SJCRH30 (cell line): ENCODE measurements at places on chromosomes 13 and 19. TPM values are rescaled to one million over a fixed set of nuclear protein-coding genes. Genes with fewer than 3 reads are reported as not detected.

The GJB2 gene
- not detected in 2 replicates for total RNA-seq

The FAM124A gene
- 0.45 and 0.73 TPM in 2 replicates for total RNA-seq

The METTL21C gene
- not detected in 2 replicates for total RNA-seq

The MCEMP1 gene
- not detected in 2 replicates for total RNA-seq

The NDUFS7 gene
- 31.4 and 39.6 TPM in 2 replicates for total RNA-seq
